Kidney tubule cell (primary cell): ENCODE measurements at places on chromosomes 6 and 20.

DNA sequence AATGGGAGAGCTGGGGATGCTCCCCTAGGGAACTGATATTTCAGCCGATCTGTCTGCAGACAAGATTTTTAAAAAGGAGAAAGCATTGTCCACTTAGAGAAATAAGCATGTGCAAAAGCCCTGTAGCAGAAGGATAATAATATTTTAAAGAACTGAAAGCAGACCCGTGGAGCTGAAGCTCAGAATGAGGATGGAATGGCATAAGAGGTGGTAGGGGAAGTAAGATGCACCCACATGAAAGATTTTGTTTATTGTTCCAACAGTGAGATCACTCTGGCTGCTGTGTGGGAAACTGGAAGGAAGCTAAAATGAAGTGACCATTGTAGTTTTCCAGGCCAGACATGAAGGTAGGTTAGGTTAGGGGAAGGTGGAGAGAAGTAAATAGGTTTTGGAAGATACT is 266.4 kb upstream of the PRDM1 start:
- no peak for DNase-seq

- no peak for DNase-seq
Measured at GRCh38 chr6:118770112-118770788, 118.9 kb upstream of the CEP85L start.

DNA sequence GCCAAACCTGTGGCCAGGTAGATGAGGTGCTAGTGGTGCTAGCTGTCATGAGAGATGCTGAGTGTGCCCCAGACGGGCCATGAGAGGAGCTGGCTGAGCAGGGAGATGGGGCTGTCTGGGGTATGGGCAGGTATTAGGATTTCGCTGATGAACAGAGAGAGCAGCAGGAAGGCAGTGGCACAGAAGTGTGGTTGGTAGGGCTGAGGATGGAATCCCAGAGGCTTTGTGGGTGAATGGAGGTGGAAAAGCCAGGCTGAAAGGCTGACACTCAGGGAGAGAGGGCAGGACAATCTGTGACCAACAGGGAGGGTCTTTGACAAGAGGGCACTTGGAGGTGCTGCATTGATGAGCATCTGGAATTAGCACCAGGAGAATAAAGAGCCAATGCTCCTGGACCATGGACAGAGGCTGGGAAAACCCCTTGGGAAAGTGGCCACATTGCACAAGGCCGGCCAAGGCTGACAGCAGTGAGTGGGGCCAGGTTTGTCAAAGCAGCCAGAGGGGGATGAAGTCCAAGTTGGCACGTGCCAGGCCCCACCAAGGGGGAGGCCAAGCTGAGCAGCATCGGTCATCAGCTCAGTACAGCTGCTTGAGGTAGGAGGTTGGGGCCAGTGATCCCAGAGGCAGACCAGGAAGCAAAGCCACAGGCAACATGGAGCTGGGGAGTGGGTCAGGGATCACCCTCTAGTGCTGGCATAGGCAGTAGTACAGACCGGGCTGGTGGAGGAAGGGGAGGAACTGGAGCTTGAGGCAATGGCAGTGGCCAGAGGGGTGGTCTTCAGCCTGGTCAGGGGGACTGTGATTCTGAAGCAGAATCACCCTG is 19.7 kb upstream of the SGK2 start:
- DNase-seq: peak; percentile 39

GRCh38 chr6:26054781-26055718 is 32.2 kb upstream of the HFE start:
- peak; percentile 98 for DNase-seq

DNA sequence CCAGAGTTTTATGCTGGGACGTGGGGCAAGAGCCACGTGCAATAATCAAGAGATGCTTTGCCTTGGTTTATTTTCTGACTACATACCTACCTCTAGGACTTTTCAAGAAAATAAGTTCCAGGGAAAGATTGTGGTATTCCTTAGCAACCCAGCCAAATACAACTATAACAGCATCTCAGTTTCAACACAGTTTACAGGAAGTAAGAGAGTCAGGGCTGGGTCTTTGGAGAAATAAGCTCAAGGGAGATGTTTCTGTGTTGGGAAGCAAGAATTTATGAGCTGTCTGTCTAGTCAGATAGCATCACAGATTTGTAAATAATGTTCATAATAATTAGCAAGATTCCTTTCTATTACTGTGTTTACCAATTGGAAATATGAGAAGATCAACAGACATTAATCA is 35.1 kb downstream of the MAP3K5 start:
- no peak for DNase-seq

DNA sequence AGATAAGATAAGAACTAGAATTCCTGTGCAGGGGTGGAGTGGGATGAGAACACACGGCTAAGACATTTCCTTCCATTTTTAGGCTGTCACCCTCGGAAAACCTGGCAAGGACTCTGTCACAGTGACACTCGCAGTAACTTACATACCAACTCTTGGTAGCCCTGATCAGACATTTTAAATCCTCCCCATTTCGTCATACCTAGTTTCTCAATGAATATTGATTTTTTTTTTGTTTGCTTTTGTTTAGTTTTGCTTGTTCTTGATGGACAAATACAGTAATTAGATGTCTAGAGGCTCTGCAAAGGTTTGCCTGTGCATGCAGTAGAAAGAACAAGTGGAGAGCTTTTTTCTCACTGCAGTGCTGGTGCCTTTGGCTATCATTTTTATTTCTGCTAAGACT is 213.0 kb upstream of the FAM83B start:
- no peak for DNase-seq

DNA sequence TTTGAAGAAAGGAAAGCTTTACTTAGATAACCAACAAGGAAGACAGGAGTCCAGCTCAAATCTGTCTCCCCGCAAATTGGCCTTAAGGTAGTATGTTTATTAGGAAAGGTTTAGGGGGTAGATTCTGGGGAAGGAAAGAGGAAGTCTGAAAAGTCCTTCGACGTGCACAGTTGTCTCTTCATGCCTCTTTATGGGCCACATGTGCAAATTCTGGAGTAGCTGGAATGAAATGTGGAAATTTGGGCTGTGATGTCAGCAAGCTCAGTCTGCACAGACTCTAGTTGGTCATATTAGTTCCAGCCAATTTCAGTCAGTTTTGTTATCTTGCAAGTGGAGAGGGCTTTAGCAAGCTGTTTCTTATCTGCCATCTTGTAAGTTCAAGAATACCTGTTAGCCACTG is 50.1 kb downstream of the NUP153 start:
- DNase-seq: no peak

DNA sequence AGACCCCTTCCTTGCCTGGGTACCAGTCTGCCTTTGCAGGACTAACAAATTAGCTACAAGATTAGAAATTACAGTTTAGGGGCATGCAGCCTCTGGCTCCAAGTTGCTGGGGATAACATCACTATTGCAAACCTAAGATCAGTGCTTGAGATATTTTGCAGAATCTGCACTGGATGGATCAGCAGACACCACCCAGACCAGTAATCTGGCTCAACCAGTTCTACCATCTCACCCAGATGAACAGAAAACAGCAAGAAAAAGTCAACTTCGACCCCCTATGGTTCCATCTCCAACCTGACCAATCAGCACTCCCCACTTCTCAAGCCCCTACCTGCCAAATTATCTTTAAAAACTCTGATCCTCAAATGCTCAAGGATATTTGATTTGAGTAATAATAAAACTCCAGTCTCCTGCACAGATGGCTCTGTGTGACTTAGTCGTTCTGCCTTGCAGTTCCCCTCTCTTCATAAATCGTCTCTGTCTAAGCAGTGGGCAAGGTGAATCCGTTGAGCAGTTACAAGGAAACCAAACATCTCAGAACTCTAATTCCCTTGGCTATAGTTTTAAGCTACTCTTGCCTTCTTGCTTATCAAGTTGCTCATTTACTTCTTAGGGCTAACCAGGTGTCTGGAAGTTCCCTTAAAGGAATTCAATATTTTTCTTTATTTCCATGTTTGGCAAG is 16.1 kb upstream of the LMBRD1 start:
- DNase-seq: no peak

DNA sequence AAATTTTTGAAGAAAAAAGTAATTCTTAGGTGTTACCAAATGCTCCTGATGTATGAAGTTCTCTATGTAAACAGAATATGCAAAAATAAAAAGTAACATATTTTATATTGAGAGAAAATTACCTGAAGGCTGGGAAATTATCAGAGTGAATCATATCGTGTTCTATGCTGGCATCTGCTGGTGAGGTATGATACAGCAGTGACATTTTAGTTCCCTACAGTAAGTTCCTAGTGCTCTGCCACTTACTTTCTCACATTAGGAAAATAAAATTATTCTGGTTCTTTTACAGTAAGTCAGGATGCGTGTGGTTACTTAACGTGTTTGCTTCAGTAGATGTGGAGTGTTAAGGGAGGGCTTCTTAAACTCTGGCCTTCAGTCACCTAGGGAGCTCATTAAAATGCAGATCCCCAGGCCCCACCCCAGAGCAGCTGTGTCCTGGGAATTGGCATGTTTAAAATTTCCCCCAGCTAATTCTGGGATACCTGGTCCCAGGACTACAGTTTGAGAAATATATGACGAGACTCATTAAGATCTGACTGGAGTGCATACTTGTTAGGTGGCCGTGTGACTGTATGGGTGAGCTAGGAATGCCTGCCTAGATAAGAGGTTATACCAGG is 3.2 kb downstream of the ACTR5 start:
- peak; percentile 50 for DNase-seq

DNA sequence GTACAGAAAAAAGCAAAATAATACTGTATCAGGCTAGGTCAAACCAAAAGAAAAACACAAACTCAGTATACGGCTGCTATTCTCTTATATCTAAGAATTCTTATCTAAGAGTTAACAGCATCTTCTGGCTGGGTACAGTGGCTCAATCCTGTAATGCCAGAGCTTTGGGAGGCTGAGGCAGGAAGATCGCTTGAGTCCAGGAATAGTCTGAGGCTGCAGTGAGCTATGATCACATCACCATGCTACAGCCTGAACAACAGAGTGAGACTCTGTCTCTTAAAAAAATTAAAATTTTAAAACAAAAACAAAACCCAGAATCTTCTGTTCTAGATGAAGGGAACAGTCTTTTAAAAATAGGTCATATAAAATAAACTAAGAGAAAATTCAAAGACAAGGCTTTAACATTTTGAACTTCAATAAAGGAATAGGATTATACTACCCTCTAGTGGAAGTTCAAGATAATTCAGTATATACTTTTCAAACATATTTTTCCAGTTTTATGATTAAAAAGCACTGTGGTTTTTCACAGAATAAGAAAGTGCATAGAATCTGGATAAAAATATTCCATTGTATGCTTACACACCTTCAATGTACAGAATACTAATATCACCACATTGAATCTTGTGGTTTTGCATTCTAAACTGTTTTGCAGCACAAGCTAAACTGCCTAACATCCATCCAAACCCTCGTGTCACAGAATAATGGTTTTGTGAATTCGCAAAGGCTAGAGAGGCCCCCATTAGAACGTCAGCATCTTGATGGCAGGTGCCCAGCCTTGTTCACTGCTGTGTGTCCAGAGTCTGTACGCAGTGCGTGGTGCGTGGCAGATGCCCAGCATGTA is 39.3 kb downstream of the DTNBP1 start:
- peak; percentile 35 for DNase-seq

DNA sequence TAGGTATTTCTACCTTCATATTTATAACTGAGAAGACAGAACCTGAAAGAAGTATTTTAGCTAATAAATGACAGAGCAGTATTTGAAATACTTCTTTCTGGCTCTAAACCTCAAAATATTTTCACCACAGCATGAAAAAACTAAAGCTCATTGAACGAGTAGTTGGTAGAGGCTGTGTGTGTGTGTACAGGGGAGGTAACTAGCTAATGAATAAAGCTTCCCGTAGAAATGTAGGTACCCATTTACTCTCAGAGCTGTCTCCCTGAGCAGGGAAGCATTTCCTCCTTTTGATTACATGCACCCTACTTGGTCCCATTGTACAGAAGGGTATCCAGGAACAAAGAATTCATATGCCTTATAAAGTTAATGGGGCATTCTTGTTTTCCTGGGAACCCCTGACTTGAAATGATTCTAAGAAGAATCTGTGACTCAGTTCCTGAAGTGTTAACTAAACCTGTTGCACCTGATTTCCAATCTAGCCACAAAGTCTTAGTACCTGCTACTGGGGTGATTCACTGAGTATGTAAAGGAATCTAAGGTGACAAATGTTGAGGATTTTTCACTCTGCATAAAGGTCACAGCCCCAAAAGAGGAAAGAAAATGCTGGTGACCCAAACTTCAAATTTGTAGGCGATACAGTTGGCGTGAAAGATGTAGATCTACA is 12.5 kb downstream of the CRYBG1 start:
- peak; percentile 86 for DNase-seq

DNA sequence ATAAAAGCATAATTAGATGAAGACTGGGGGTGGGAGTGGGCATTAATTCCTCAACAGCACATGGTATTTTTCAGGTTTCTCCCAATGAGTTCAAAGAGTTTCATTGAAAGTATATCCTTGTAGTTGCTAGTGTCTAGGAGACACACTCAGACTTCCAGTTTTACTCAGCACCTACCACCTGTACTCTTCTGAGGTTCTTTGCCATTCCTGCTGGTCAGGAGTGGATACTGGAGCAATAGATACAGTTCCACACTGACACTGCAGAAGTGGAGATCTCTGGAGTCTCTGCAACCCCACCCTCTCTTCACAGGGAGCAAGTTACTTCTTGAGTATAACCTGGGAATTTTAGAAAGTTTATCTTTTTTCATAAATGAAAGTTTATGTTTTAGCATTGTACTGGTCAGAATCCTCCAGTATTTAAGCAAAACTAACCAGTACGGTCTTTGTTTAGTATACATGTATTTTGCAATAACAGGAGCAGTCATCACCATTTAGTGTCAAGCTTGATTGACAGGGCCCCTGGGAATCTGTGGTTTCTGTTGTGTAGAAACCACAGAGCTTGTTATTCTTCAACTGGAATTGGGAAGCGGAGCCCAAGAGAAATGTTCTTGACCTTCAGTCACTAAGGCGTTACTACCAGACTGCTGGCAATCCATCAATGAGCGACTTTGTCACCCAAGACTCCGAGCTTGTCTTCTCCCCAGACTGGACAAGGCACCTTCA is 148.1 kb downstream of the ZDHHC14 start:
- DNase-seq: peak; percentile 87

- DNase-seq: peak; percentile 56
Measured at GRCh38 chr6:42017021-42017643, 33.2 kb upstream of the TAF8 start.

GRCh38 chr20:50520222-50520880 is 10.2 kb downstream of the PTPN1 start:
- DNase-seq: no peak

GRCh38 chr6:147579667-147580066 is 71.2 kb downstream of the SAMD5 start:
- DNase-seq: no peak

- no peak for DNase-seq
Measured at GRCh38 chr6:79946272-79947190, 822 bp downstream of the ELOVL4 start.

GRCh38 chr6:32867022-32867477 is 13.1 kb downstream of the PSMB9 start:
- no peak for DNase-seq

DNA sequence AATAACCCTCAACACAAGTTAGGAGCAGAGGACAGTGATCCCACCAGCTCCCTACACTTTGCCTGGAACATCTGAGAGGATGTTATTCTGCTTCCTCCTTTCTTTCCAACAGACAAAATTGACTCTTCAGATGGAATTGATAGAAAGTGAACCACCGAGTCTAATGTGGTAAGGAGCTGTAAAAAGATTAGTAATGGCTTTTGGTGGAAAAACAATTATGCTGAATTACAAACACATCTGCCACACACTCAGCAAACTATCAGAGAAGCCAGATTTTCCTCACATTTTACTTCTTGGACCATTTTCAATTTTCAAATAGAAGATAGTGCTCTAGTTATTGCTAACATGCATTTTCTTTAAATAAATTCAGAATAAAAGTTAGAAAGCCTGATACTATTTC is 171.8 kb upstream of the COL21A1 start:
- no peak for DNase-seq

GRCh38 chr20:58706150-58706892 is 13.7 kb downstream of the NPEPL1 start:
- DNase-seq: no peak

GRCh38 chr20:58986968-58987517 is 6.0 kb downstream of the NELFCD start:
- DNase-seq: no peak
